ENCODE measurements at places on chromosomes 3 and 15.

DNA sequence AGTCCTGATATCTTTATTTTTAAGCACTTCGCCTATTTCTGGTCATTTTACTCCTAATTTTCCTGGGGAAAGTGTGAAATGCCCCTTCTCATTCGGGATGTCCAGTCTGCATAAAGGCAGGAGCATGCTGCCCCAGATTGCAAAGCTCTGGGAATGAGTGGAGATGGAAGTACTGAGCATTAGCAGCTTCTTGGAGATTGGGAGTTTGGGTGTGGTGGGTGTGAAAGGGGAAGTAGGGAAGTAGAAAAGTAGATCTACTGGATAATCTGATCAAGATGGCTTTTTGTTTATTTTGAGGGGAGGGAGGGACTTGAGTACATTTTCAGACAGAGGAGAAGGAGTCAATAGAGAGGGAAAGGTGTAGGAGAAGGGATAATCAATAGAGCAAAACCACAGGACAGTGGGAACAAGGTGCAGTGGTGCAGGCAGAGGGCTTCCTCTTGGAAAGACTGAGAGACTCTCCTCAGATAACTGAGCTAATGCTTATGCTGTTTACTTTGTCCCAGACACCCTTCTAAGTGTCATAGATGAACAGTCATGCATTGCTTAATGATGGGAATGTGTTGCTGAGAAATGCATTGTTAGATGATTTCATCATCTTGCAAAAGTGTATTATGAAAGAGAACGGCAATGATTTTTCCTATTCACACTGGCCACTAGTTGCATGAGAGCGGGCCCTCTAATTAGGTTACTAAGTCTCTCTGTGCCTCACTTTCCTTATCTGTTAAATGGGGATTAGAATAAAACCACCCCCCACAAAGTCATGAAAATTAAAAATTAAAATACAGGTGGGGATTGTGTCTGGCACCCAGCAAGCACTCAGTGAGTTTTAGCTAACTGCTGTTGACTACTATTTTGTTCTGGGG is 45.5 kb downstream of the PHLDB2 start:
- DNase-seq, result no peak

DNA sequence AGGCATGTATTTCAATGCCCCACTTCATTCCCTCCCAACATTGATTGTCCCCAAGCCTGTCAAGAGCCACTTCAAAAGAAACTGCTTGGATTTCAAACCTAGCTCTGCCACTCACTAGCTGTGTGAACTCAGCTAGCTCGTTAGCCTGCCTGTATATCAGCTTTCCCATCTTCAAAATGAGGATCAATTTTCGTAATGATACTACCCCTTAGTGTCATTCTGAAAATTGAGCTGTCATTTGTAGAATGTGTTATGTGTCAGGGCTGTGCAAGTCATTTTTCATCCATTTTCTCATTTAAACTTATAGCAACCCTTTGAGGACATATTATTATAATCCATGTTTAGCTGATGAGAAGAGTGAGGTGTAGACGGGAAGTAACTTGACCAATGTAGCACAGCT is 88.6 kb downstream of the TRIM42 start:
- DNase-seq, result no peak

GRCh38 chr3:28198974-28199373 is 42.4 kb upstream of the CMC1 start:
- no peak for DNase-seq

- no peak for DNase-seq
Observed at GRCh38 chr3:119609301-119609700, 11.6 kb downstream of the PLA1A start.

- DNase-seq, result no peak
Observed at GRCh38 chr15:89820666-89821611, 6.3 kb upstream of the ANPEP start.

DNA sequence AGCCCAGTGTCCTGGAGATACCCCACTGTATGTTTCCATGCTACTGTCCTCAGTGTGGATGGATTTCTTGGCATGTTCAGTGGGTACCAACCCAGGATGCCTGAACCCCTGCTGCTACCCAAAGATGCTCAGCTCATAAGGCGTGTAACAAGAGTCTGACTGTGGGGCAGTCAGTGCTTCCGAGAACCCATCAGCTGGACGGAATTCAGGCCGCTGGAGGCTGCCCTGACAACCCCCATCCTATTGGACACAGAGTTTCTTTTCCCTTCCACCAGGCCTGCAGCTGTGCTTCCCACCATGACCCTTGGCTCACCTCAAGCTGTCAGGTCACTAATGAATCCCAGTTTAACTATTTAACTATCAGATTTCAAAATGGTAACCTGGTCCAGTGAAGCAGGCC is 224.1 kb upstream of the FEZF2 start:
- DNase-seq, result peak; percentile 7

- no peak for DNase-seq
Observed at GRCh38 chr3:124680521-124680920, 49.7 kb upstream of the UMPS start.

- DNase-seq, result no peak
Observed at GRCh38 chr3:117762621-117763037, 1053.0 kb downstream of the TUSC7 start.

- DNase-seq, result no peak
Observed at GRCh38 chr3:191972714-191973398, 511.9 kb downstream of the PYDC2 start.

GRCh38 chr3:9043063-9043462 is 79.8 kb upstream of the RAD18 start:
- DNase-seq, result no peak

Data from muscle of arm (tissue), 14 donors.